ENCODE measurements at places on chromosomes 5 and 9.

- DNase-seq: no peak
Observed at GRCh38 chr5:122077366-122078115, 518 bp downstream of the LOX start.

DNA sequence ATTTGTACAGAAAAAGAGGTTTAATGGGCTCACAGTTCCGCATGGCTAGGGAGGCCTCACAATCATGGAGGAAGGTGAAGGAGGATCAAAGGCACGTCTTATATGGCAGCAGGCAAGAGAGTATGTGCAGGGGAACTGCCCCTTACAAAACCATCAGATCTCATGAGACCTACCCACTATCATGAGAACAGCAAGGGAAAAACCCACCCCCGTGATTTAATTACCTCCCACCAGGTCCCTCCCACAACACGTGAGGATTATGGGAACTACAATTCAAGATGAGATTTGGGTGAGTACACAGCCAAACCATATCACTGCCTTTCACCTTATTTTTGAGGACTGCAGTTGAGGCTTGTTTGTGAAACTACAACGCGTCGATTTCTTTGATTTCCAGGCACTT is 20.9 kb upstream of the NEUROG1 start:
- DNase-seq: no peak

GRCh38 chr5:39405083-39405843 is 19.5 kb downstream of the DAB2 start:
- DNase-seq: no peak

- DNase-seq: no peak
Observed at GRCh38 chr5:34009610-34010009, 1.8 kb upstream of the AMACR start.

DNA sequence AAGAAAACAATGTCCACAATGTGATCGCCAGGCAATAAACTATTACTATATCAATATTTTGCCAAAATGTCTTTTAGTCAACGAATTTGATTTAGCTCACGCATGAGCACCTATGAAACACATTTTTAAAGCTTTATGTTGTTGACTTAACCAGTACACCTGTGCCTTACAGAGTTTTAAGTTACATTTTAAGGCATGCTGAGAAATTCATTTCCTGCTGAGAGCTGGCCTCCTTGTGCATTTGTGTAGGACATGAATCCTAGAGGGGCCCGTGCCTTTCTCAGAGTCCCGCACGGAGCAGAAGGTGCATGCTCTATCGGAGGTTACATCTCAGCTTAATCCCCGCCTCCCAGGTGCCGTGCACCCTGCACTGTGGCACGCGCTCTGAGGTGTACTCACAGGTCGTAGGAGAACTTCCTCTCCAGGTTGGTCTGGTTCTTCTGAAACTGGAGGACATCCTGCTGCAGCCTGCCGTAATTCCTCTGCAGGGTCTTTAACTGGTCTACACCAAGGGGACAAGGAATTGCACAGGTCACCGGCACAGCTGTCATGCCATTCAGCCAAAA is 53.2 kb downstream of the GOLM1 start:
- no peak for DNase-seq

DNA sequence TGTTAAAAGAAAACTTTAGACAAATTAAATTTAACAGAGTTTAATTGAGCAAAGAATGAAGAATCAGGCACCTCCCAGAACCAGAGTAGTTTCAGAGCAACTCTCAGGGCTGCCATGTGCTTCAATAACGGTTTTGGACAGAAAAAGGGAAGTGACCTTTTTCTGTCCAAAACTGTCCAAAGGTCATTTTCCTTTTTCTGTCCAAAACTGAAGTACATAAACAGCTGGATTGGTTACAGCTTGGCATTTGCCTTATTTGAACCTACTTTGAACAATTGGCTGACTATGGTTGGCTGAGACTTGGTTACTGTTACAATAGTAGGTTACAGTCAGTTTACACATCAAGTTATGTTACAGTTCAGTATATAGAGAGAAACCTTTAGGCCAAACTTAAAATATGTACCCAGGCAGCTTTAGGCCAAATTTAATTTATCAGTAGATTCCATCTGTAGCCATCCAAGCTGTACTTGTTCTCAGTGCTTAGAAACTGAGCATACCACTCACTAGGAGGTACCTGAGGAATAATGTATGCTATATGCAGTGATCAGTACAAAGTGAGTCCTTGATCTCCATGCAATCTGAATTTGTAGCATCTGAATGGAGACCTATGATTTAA is 44.0 kb downstream of the C9orf85 start:
- no peak for DNase-seq

DNA sequence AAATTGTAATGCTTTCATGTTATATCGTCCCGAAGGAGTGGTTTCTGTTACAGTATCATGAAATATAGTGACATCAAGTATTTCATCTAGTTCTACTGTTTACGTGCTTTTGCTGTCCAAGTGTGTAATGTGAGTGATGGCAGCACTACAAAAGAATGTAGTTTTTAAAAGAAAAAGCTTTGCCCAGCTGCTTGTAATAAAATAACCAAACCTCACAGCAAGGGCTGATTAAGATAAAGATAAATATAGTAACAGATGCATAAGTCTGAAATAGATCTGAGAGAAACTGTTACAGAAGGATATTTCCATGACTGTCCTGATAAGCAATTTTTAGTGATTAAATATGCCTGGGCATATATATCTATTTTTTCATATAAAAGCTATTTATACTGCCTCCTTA is 106.4 kb downstream of the AUH start:
- no peak for DNase-seq

GRCh38 chr5:174837919-174838902 is 113.8 kb downstream of the MSX2 start:
- DNase-seq: no peak

DNA sequence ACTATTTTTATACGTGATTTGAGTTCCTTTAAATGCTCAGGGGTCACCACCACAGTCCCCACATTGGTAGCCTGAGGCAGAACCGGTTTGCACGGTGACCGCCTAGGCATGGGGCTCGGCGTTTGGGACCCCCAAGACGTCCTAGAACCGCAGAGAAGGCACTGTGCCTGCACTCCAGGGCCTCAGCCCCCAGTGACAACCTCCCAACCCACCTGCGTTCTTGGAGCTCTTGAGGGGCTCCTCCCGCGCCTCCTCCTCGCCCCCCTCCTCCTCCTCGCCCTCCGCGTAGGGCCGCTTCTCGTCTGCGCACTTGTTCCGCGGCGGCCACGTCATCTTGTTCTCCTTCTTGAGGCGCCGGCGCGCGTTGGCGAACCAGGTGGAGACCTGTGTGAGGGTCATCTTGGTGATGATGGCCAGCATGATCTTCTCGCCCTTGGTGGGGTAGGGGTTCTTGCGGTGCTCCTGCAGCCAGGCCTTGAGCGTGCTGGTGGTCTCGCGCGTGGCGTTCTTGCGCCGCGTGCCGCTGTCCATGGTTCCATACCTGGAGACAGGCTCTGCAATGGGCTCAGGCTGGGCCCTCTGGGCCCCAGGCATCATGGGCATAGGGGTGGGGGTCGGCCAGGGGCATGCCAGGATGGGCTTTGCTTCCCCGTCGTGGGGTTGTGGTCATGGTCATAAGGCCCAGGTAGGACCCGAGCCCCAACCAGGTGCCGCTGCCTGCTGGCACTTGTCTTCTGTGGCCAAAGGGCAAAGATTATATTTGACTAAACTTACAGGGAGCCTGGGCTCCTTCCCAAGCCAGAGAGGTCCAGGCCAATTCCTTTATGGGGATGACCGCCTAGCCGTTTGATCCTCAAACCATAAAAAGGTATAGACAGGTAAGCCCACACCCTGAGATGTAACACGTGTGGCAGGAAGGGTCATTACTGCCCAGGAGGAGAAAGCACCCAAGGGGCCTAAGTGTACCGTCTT is 3.1 kb downstream of the IRX4 start:
- no peak for DNase-seq

- no peak for DNase-seq
Observed at GRCh38 chr5:5473226-5473625, 50.7 kb downstream of the ICE1 start.

- DNase-seq: no peak
Observed at GRCh38 chr5:150700246-150700593, 642 bp downstream of the RBM22 start.

- no peak for DNase-seq
Observed at GRCh38 chr5:142605611-142606010, 80.3 kb downstream of the FGF1 start.

DNA sequence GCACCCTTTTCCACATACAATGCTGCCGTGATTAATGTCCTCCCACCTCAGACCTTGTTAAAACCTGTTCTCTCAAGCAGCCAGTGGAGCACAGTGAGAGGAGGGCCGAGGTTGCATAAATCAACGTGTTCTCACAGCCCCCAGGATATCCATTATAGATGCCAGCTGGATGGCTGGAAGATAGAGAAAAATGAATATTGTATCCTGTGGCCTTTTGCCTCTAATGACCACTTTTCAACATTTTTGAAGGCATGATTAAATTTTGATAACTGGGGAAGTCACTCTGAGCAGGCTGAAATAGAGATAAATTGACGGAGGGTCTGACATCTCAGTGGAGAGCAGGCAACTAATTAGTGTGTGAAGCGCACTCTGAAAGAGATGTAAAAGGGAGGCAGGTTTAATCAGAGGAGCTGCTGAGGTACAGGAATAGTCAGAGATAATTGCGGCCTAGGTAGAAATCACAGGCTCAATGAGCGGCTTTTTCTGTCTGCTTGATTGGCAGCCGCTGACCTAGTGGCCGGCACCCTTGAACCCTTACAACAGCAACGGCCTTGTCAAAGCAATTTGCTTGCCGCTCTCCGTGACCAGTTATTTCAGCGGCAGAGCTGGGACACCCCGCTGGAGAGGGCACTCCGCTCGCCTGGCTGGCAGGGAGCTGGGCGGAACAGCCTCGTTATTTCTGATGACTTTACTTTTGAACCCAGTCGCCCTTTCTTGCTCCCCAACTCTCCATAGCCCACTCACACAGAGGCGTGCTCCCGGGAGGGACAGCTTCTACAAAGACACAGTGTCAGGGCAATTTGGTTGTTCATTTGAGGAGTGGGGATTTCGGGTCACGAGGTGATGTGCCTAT is 560.7 kb downstream of the PSAT1 start:
- DNase-seq: no peak

- DNase-seq: no peak
Observed at GRCh38 chr9:104313396-104314110, 190.5 kb upstream of the OR13F1 start.

GRCh38 chr9:38771593-38771992 is 51.7 kb upstream of the FAM240B start:
- no peak for DNase-seq

- DNase-seq: no peak
Observed at GRCh38 chr9:8115570-8115969, 316.0 kb upstream of the DMAC1 start.

DNA sequence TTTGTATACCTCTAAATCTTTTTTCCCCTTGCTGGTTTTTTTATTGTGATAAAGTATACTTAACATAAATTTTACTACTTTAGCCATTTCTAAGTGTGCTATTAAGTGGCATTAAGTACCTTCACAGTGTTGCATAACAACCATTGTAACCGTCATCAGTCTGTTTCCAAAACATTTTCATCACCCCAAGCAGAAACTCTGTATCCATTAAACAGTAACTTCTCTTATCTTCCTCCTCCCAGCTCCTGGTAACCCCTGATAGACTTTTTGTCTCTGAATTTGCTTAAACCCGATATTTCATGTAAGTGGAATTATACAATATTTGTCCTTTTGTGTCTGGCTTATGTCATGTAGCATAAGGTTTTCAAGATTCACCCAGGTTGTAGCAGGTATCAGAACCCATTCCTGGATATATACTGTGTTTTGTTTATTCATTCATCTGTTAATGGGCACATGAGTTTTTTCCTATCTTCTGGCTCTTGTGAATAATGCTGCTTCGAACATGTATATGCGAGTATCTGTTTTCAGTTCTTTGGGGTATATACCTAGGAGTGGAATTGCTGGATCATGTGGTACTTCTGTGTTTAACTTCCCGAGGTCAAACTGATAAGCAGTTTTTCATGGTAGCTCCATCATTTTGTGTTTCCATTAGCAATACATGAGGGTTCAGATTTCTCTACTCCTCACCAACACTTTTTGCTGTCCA is 66.4 kb downstream of the EHMT1 start:
- no peak for DNase-seq

- no peak for DNase-seq
Observed at GRCh38 chr5:120229036-120229435, 235.1 kb upstream of the PRR16 start.

GRCh38 chr5:125196481-125197111 is 450.2 kb upstream of the ZNF608 start:
- DNase-seq: no peak

GRCh38 chr9:16619402-16619801 is 251.1 kb downstream of the BNC2 start:
- no peak for DNase-seq

DNA sequence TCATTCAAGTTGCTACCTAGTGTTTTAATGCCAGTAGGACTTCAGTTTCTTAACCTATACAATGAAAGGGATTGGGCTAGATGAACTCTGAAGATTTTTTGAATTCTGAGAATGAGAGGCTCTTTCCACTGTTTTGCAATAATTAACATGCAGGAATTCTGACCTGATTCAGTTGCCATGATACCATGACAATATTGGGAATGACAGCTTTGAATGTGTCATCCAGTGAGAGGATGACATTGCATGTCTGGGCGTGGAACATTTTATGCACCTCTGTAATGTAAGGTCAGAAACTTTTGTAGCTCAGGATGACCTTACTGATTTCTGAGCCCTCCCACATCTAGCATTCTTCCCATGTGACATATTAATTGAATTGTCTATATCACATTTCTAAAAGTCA is 30.6 kb upstream of the SPINK5 start:
- DNase-seq: no peak

DNA sequence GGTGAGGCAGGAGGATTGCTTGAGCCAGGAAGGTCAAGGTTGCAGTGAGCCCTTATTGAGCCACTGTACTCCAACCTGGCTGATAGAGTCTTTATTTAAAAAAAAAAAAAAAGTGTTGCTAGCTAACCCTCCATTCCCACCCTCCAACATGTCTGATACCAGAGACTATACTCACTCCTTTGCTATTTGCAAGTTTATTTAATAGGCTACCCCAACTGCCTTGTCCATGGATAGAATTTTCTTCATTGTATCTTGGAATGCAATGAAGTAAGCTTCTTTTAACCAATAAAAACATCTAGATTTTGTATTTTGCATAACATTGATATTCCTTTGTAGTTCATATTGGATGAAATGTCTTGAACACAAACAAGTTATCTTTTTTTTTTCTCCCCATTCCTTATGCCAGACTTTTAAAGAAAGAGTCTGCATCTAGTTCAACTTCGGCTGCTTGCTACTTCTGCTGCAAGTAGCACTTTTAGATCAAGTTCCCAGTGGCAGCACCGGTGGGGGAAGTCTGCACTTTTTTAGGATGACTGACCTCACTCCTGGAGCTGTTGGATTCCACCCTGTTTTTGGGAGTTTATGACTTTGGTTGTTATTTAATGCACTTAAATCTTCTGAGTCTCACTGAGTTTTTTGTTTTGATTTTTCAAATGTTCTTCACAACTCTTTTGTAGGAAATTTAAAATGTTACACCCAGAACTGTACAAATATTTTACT is 112.5 kb downstream of the UHRF2 start:
- no peak for DNase-seq

DNA sequence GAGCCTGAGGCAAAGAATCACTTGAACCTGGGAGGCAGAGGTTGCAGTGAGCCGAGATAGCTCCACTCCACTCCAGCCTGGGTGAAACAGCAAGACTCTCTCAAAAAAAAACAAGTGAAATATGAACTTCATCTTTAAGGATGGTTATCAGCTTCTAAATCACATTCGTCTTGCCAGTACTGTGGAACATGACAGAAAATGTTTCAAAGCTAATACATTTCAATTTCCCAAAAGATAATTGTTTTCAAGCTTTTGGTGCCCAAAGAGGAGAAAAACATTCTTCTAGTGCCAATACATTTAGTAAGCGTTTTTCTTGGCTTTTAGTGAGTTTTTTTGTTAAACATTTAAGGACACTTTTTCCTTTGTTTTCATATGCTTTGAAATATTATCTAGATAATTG is 4.4 kb upstream of the IFT74 start:
- no peak for DNase-seq

All from stimulated activated CD4-positive, alpha-beta T cell treated with anti-CD3 and anti-CD28 coated beads, Interleukin-2, amount 100 ng/mL, for 48 hours (primary cell).